CD4-positive, CD25-positive, alpha-beta regulatory T cell (primary cell): ENCODE measurements at places on chromosomes 2 and 18. TPM values are rescaled to one million over a fixed set of nuclear protein-coding genes. Genes with fewer than 3 reads are reported as not detected.

DNA sequence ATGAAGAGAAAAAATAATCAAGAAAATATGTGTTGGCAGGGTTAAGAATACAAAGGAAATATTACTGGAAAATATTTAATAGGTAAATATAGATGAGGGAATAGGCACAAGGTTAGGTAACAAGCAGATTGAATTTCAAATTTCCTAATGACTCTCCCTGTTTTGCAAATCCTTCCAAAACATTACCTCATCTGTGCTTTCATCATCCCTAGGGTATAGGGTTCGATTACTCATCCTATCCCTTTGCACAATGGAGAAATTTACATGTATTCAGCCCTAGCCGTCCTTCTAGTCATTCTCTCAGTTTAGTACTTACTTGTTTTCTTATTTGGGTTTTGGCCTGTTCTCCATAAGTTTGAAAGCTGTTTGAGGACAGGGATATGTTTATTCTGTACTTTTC lies 864.6 kb upstream of the FSHR start:
- no peaks in the 10 kb centered on the region for H3K36me3 ChIP-seq
- H3K27ac ChIP-seq: no peak overlapping the region
- DNase-seq: no peak
- no peaks in the 10 kb centered on the region for H3K27me3 ChIP-seq
- no peaks in the 10 kb centered on the region for H3K4me1 ChIP-seq
- no peak overlapping the region for H3K4me3 ChIP-seq

- H3K27me3 ChIP-seq: no peaks in the 10 kb centered on the region
- DNase-seq: no peak
- H3K27ac ChIP-seq: no peak overlapping the region
- no peak overlapping the region for H3K4me3 ChIP-seq
Measured at GRCh38 chr2:20179755-20180594, 45.0 kb downstream of the SDC1 start.

GRCh38 chr2:54464341-54464740 lies 8.2 kb downstream of the SPTBN1 start:
- H3K4me3 ChIP-seq: no peak overlapping the region
- H3K27me3 ChIP-seq: peaks cover 28% of the 10 kb centered on the region
- no peaks in the 10 kb centered on the region for H3K36me3 ChIP-seq
- no peak for DNase-seq
- no peaks in the 10 kb centered on the region for H3K4me1 ChIP-seq

- no peaks in the 10 kb centered on the region for H3K36me3 ChIP-seq
- no peak overlapping the region for H3K4me3 ChIP-seq
- no peak overlapping the region for H3K27ac ChIP-seq
- no peaks in the 10 kb centered on the region for H3K4me1 ChIP-seq
- no peak for DNase-seq
Measured at GRCh38 chr2:81650048-81650971, 1345.8 kb upstream of the LRRTM1 start.

DPP10 gene
- not detected for polyA plus RNA-seq

PROKR1 gene
- not detected for polyA plus RNA-seq

AGXT gene
- not detected for polyA plus RNA-seq

VAMP8 gene
- 480 TPM for polyA plus RNA-seq

FABP1 gene
- not detected for polyA plus RNA-seq

DNA sequence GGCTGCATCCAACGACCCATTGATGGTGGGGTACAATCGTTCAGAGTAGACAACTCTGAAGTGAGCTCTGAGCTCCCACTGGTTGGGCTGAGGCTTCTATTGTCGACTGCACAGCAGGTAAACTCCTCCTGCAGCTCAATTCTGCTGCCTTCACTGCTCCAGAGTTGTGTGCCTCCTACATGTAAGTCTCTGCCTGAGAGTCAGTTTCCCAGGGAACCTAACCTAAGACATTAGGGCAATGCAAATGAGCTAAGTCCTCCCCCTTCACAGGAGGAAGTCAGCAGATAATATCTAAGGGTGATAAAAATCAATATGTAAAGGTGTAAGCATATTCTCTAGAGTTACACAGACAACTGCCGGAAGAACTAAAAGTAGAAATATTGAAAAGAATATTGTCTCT lies 22.5 kb upstream of the ACYP2 start:
- no peaks in the 10 kb centered on the region for H3K36me3 ChIP-seq
- peak overlapping the region; percentile 65 for H3K27ac ChIP-seq
- H3K4me3 ChIP-seq: peak overlapping the region; percentile 64
- H3K4me1 ChIP-seq: peaks cover 20% of the 10 kb centered on the region

AGAP1 gene
- not detected for polyA plus RNA-seq

DNA sequence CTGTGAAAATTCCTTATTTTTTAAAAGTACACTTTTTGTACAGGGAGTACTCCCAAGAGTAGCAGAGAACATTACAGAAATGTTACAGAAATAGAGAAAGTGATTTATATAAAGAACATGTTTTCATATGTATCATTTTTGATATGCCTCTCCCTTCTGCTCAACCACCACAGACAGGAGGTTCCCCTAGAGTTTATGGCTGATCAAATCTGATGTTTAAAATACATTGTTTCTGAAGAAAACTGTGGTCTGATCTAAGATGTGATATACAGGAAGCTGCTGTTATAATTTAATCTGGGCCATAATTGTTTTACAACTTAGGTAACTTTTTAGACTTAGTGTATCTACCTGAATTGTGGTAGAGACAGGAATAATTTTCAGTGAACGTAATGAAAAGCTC lies 37.0 kb downstream of the STAT4 start:
- peak overlapping the region; percentile 61 for H3K4me3 ChIP-seq
- H3K4me1 ChIP-seq: peaks cover 33% of the 10 kb centered on the region
- peak overlapping the region; percentile 69 for H3K27ac ChIP-seq
- no peaks in the 10 kb centered on the region for H3K27me3 ChIP-seq
- H3K36me3 ChIP-seq: peaks cover 7% of the 10 kb centered on the region

DNA sequence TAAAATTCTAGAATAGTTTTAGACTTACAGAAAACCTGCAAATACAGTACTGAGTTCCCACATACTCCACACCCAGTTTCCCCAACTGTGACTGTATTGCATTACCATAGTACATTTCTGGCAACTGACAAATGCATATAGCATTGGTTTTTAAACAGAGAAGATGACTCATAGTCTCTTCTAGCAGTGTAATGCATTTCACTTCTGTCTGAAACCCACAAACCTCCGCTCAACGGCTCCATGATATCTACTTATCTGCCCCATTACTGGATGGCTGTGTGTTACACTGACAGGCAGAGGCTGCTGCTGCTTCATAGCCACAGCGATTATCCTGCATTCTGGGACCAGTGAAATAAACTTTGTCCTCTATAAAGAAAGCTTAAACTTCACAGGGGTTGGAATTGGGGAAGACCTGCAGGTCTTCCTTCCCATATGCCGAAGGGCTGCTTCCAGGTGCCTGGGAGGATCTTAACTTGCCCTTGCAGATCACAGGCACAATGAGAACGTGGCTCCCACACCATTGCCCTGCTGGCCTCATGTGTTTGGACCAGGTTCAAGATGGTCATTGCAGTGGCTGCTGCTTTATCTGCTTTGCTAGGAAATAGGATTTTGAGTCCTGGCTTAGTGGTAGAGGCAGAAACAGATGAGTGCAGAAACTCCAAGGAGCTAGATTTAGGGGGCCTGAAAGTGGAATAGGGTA lies 742.6 kb upstream of the HS6ST1 start:
- H3K36me3 ChIP-seq: no peaks in the 10 kb centered on the region
- no peaks in the 10 kb centered on the region for H3K4me1 ChIP-seq
- H3K4me3 ChIP-seq: no peak overlapping the region
- no peak for DNase-seq
- H3K27ac ChIP-seq: no peak overlapping the region

IL1R2 gene
- polyA plus RNA-seq: 3.1 TPM

SLC5A7 gene
- polyA plus RNA-seq: not detected

GRCh38 chr18:23452347-23452727 lies 750 bp upstream of the RIOK3 start:
- DNase-seq: no peak
- H3K36me3 ChIP-seq: no peaks in the 10 kb centered on the region
- peak overlapping the region; percentile 96 for H3K4me3 ChIP-seq
- H3K4me1 ChIP-seq: peaks cover 32% of the 10 kb centered on the region

GRCh38 chr2:46666044-46666679 lies 186.8 kb downstream of the TMEM247 start:
- H3K27me3 ChIP-seq: peaks cover 9% of the 10 kb centered on the region
- H3K27ac ChIP-seq: no peak overlapping the region
- no peaks in the 10 kb centered on the region for H3K4me1 ChIP-seq
- DNase-seq: no peak
- H3K36me3 ChIP-seq: no peaks in the 10 kb centered on the region
- H3K4me3 ChIP-seq: no peak overlapping the region

GRCh38 chr2:24842081-24843050 lies 49.1 kb downstream of the CENPO start:
- no peaks in the 10 kb centered on the region for H3K27me3 ChIP-seq
- no peak for DNase-seq
- no peak overlapping the region for H3K4me3 ChIP-seq
- H3K4me1 ChIP-seq: no peaks in the 10 kb centered on the region

GRCh38 chr2:236161531-236161930 lies 6.7 kb downstream of the GBX2 start:
- no peak for DNase-seq
- no peaks in the 10 kb centered on the region for H3K36me3 ChIP-seq
- no peak overlapping the region for H3K27ac ChIP-seq
- H3K4me3 ChIP-seq: no peak overlapping the region
- no peaks in the 10 kb centered on the region for H3K4me1 ChIP-seq

CPO gene
- not detected for polyA plus RNA-seq

DNA sequence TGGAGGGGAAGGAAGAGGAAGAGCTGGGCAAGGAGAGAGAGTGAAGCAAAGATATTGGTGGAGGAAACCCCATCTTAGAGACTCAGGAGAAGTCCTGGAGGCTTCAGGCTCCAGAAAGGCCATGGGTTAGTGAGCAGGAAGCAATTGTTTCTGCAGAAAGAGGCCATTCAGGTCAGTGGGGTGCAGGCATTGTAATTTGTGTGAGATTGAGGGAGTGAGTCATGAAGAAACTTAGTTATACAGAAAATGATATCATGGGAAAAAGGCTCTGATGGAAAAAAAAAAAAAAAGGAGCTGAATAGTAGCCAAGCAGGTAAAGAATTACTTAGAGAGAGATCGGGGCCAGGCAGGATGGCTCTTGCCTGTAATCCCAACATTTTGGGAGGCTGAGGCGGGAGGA lies 4.0 kb downstream of the EMILIN2 start:
- peaks cover 22% of the 10 kb centered on the region for H3K27me3 ChIP-seq
- H3K27ac ChIP-seq: no peak overlapping the region
- no peak for DNase-seq
- H3K36me3 ChIP-seq: no peaks in the 10 kb centered on the region
- peaks cover 25% of the 10 kb centered on the region for H3K4me1 ChIP-seq

DNA sequence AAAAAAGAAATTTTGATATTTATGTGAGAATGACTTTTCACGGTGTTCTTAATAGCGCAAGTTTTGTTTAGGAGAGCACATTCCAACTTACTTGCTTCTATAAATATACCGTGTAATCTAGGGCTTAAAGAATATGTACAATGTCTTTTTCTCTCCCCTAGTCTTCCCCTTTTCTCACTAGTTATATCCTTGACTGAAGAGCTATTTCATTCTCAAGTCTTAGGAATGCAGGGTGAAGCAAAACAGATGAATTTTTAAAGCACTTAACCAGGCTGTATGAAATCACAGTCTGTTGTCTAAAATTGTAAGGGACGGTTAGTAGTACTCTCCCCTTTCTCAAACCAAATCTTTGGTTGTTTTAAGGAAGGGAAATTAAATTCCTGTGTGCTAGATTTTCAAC lies 29.6 kb upstream of the SLC30A6 start:
- H3K4me3 ChIP-seq: no peak overlapping the region
- no peak for DNase-seq
- H3K27ac ChIP-seq: no peak overlapping the region
- peaks cover 42% of the 10 kb centered on the region for H3K36me3 ChIP-seq
- no peaks in the 10 kb centered on the region for H3K27me3 ChIP-seq

DNA sequence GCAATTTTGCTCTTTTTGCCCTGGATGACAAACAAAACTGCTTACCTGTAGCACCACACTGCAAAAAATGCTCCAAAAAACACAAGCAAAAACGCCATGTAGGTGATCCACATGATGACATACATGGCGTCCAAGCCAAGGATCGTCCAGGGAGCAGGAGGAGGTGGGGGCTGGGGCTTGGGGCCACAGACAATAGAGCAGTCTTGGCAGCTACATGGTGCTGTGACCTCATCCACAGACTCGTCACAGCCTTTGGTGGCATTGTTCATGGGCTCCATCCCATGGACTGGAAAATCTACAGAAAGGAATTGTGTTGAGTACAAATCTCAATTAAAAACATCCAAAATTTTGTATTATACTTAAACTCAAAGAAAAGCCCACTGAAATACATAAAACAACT lies 26.1 kb downstream of the NPC1 start:
- no peak overlapping the region for H3K27ac ChIP-seq
- H3K27me3 ChIP-seq: no peaks in the 10 kb centered on the region
- H3K4me1 ChIP-seq: no peaks in the 10 kb centered on the region
- H3K4me3 ChIP-seq: no peak overlapping the region
- H3K36me3 ChIP-seq: peaks cover 64% of the 10 kb centered on the region
